ENCODE measurements at places on chromosomes 4 and X. TPM values are rescaled to one million over a fixed set of nuclear protein-coding genes. Genes with fewer than 3 reads are reported as not detected.

- DNase-seq = no peak
- H3K4me1 ChIP-seq = no peaks in the 10 kb centered on the region
- no peaks in the 10 kb centered on the region for H3K27me3 ChIP-seq
- H3K36me3 ChIP-seq = no peaks in the 10 kb centered on the region
These were observed 88.9 kb upstream of the TFDP3 start for GRCh38 chrX:133307094-133307493.

GNRHR gene
- total RNA-seq = not detected

DNA sequence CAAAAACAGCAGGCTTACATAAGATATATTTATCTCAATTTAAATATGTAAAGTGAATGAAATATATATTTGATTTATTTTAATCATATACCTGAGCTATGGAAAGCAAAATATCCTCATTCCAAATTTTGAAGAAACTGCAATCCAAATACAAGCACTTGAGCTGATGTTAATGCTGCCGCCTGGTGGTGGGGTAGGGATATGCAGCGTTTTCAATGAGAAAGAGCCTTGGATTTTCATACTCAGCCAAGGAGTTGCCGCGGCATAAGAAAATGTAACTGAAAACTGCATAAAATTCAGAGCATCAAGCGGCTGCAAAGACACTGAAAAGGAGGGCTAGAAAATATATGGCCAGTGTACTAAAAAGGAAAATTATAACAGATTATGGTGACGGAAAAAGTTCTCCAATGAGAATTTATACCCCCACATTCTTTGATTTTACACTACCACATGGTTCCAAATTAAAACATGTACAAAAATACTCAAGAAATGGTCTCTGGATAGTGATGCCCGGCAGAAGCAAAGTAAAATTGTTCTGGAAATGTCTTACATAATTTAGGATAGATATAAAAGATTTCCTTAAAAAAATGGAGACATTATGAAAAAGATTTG is 660.3 kb upstream of the PITX2 start:
- H3K27ac ChIP-seq = no peak overlapping the region
- H3K27me3 ChIP-seq = no peaks in the 10 kb centered on the region
- DNase-seq = no peak
- H3K4me1 ChIP-seq = no peaks in the 10 kb centered on the region
- H3K36me3 ChIP-seq = no peaks in the 10 kb centered on the region

MAD2L1 gene
- total RNA-seq = 61.6 TPM

TRPC3 gene
- total RNA-seq = not detected

Measured in GM12878 (cell line).